Chondrocyte (in vitro differentiated cells): ENCODE measurements at places on chromosomes 16 and 17.

- no peak for DNase-seq
Measured at GRCh38 chr16:10465821-10466220, 80.0 kb downstream of the ATF7IP2 start.

DNA sequence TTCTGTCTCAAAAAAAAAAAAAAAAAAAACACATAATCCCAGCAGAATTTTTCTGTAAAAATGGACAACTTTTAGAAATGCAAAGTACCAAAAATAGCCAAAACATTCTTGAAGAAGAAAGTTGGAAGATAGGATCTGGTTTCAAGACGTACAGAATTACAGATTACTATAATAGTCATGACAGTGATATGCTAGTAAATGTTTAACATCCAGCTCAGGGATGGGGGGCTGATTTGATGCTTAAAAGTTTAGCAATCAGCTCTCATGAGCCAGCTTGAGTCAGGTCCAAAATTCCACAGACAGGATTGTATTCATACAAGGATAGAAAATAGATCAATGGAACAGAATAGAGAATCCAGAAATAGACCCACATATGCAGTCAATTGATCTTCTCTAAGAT is 100.5 kb downstream of the CYB561 start:
- no peak for DNase-seq

- DNase-seq, result no peak
Measured at GRCh38 chr17:81486199-81486810, 26.3 kb downstream of the ACTG1 start.

GRCh38 chr17:35931794-35932425 is 1.3 kb upstream of the RDM1 start:
- no peak for DNase-seq

- no peak for DNase-seq
Measured at GRCh38 chr16:55655897-55656681, at the start of gene SLC6A2. TSS of gene SLC6A2 (plus strand) at chr16:55655988. CDS start at chr16:55656695, 707 bp downstream.

- DNase-seq, result no peak
Measured at GRCh38 chr16:85136213-85136701, 24.0 kb upstream of the CIBAR2 start.
